ENCODE measurements at places on chromosomes 12 and 14.

GRCh38 chr12:93039930-93040329 is 110.8 kb upstream of the EEA1 start:
- no peak for DNase-seq

- DNase-seq: no peak
Observed at GRCh38 chr14:23121361-23121771, 2.3 kb upstream of the CEBPE start.

GRCh38 chr12:16112612-16113560 is 164.6 kb downstream of the SLC15A5 start:
- no peak for DNase-seq

- DNase-seq: no peak
Observed at GRCh38 chr14:69518289-69519101, 34.0 kb downstream of the PLEKHD1 start.

GRCh38 chr12:109716512-109717389 is 3.1 kb downstream of the FAM222A start:
- no peak for DNase-seq

- no peak for DNase-seq
Observed at GRCh38 chr12:40959041-40959440, 229.1 kb upstream of the PDZRN4 start.

GRCh38 chr12:17383321-17383720 is 706.7 kb downstream of the RERGL start:
- DNase-seq: no peak

- DNase-seq: no peak
Observed at GRCh38 chr12:103350116-103350515, 145.7 kb downstream of the C12orf42 start.

GRCh38 chr12:94753036-94753679 is 102.8 kb upstream of the TMCC3 start:
- DNase-seq: no peak

- DNase-seq: no peak
Observed at GRCh38 chr12:1073652-1074051, 82.6 kb downstream of the ERC1 start.

DNA sequence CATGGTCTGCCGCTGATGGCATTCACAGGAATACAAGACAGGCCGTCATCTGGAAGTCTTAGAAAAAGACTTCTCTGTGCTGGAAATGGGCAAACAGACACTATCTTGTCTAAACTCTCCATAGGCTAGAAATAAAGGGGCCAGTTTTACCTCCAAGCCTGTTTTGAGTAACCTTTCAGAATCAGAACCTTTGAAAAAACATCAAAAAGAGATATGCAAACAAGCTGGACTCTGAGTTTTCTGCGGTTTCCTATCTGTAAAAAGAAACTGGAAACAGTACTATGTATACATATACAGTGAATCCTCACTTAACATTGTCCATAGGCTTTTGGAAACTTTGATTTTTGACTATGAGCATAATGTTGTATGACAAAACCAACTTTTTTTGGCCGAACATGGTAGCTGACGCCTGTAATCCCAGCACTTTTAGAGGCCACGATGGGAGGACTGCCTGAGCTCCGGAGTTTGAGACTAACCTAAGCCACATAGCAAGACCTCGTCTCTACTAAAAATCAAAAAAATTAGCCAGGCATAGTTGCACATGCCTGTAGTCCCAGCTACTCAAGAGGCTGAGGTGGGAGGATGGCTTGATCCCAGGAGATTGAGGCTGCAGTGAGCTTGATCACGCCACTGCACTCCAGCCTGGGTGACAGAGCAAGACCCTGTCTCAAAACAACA is 92.9 kb upstream of the MAX start:
- no peak for DNase-seq

DNA sequence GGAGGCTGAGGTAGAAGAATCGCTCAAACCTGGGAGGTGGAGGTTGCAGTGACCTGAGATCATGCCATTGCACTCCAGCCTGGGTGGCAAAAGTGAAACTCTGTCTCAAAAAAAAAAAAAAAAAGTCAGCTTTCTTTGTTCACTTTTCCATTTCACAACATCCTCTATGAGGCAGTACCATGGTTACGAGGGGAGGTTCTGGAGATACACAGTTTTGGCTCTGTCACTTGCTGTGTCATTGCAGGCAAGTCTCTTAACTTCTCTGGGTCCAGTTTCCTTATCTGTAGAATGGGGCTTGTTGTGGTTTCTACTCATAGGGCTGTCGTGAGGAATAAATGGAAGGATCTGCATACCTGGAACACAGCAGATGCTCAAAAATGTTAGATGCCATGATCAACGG is 75.6 kb upstream of the SLC24A4 start:
- DNase-seq: no peak

DNA sequence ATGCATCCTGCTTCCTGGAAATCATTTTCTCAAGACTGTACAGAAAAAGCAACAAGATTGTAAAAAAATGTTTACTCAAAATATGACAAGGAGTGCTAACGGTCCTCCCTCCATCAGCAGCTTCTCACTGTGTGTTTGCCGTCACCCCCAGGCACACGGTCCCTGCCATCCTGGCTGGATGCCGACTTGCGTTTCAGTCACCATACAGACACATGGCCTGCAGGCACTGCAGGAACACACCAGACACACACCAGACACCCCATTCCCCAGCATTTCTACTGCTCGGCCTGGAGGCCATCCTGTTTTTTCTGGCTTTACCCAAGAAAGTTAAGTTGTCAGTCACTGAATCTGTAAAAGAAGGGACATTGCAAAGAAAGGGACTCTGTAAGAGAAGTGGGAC is 10.8 kb downstream of the KCNK10 start:
- no peak for DNase-seq

- DNase-seq: no peak
Observed at GRCh38 chr12:77294016-77294415, 228.6 kb upstream of the E2F7 start.

GRCh38 chr12:5195691-5196090 is 152.0 kb downstream of the KCNA5 start:
- DNase-seq: no peak

DNA sequence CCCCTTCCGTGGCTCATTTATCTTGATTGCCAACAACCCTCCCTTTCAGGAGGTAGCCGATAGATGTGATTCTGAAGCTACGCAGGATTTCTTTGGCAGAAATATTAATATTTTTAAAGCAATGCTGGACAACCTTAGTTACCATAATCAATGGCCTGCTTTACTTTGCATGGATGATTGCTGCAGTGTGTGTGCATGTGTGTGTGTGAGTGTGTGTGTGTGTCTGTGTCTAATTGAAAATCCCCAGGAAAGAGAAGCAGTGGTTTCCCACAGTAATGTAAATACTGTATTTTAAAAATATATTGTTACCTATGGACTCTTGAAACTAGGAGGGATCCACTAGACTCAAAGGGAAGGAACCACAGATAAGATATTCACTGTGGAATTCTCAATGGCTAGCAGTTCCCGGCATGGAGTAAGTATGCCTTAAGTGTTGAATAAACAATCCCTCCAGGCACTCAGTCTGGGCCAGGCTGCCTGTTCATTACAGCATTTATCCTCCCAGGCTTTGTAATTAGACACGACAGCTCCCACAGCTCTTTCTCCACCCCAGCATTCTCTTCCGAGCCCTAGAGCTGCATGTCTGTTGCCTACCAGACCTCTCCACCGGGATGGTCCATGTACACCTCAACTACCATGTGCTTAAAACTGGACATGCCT is 22.5 kb upstream of the C14orf132 start:
- no peak for DNase-seq

DNA sequence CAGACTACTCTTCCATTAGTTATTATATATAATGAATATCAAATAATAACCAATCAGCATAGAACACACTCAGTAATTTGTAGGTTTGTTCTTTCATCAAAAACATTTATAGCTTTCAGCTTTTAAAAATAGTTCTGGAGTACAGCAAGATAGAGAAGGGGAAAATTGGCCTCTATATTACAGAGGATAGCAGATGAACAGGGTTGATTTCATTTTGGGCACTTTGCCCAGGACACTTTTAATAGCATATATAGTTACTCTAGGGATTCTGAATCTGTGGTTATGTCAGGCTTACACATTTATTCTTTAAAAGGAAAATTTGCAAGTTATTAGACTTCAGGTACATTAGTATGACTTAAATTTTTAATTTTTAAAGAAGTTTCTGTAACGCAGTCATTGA is 52.6 kb downstream of the IFT81 start:
- DNase-seq: no peak
